ENCODE measurements at places on chromosomes 3 and 15.

- no peak for DNase-seq
Observed at GRCh38 chr15:83850501-83851245, 196.8 kb downstream of the ADAMTSL3 start.

GRCh38 chr3:86801921-86802320 lies 189.0 kb downstream of the VGLL3 start:
- DNase-seq, result no peak

GRCh38 chr3:172279191-172279640 lies 169.0 kb downstream of the GHSR start:
- DNase-seq, result no peak

- no peak for DNase-seq
Observed at GRCh38 chr3:32946973-32947788, 4.3 kb upstream of the CCR4 start.

DNA sequence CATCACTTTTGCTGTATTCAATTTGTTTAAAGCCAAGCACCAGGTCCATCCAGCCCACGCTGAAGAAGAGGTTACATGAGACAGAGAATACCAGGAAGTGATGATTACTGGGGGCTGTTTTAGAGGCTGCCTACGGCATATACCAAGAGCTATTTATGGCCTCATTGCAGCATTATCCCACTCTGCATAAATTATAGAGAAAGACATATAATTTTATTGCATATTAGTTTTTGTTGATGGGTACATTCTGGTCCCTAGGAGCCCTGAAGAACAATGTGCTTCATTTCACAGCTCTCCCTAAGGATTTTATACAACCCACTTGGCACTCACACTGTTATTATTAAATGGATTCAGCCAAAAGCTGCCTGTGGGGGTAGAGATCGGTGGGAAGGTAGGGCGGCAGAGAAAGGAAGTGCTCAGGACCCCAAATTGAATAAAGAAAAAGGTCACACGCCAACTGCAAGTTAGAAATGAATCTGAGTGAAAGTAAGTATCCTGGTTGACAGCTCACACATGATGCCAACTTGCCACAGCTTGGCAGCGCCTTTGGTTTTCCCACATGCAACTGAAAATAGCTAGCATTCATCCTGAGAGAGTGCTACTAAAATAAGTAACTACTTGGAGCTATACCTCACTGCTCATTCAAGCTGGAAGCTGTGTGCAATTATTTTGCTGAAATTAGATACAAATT lies 73.7 kb downstream of the CCNL1 start:
- DNase-seq, result no peak

DNA sequence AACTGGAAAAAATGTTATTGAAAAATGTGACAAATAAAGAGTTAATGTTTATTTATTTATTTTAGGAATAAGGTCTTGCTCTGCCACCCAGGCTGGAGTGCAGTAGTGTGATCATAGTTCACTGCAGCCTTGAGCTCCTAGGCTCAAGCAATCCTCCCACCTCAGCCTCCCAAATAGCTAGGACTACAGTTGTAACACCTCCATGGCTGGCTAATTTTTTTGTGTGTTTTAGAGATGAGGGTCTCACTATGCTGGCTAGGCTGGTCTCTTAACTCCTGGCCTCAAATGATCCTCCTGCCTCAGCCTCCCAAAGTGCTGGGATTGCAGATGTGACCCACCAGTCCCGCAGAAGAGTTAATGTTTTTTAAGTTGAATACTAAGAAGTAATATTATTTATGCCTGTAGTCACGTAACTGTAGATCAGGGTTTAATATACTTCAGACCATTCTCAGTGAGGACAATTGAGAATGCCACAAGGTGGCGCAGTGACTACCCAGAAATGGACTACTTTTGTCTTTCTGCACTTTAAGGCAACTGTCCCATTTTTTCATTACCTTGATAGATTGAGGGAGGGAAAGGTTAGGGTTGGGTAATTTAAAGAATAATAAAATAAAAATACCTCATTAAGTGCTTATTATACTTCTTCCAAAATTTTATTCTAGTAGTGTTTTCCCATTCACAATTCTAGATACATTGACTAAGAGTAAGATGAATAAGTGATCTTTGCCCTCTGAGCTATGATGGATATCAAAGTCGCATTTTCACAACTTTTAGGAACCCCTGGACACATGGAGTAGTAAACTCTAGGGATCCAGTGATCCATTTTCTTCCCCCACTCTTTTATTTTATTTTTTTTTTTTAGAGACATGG lies 6.0 kb downstream of the MUC13 start:
- DNase-seq, result peak; percentile 79

DNA sequence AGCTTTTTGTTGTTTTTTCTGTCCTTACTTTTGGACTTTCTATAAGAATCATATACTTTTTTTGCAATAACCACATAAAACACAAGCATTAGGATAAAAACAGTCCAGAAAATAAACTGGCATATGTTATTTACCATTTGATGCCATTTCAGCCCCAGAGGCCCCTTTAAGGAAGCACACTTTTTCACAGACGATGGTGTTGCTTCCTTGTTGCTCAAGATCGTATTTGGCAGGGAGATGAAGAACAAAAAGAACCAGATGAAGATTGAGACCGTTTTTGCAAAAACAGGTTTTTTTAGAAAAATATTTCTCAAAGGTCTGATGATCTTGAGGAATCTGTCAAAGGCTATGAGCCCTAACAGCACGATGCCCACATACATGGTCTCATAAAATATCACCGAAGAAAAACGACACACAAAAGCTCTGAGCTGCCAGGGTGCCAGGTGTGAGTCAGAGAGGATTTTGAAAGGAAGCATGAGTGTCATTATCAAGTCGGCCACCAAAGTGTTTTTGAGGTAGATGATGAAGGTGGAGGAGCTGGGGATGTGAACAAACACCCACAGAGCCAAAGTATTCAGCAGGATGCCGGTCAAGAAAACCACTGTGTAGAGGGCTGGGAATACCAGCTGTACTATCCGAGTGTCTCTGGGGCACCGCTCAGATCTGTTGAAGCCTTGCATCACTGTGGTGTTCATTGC lies 902 bp downstream of the P2RY13 start:
- DNase-seq, result no peak

DNA sequence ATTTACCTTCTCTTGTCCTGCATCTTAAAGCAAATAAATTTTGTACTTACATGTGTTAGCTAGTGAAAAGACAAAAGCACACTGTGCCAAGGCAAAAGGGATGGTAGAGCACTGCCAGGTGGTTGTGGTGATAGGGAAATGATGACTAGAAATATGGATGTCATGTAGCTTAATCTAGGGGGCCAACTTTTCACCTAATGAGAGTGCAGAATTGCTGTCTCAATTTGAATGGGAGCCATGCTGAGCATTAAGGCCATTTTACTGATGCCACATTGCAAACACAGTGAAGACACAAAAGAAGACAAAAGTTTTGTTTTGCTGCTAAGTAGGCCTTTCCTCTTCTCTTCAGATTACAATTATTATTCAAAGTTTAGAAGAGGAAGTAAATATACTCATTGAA lies 274.7 kb downstream of the PDCD6IP start:
- DNase-seq, result no peak

GRCh38 chr15:33360886-33361285 lies 50.1 kb downstream of the RYR3 start:
- no peak for DNase-seq

DNA sequence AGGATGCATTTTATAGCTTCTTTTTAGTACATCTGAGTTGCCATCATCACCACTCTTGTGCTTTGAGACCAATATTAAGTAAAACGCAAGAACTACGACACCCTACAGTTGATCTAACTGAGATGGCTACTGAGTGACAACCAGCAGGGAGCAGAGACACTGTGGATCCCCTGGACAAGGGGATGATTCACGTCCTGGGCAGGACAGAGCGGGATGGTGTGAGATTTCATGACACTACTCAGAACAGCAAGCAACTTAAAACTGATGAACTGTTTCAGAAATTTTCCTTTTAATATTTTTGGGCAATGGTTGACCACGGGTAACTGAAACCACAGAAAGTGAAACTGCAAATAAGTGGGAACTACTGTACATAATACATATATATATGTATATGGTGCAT lies 299.2 kb downstream of the ADAMTS17 start:
- DNase-seq, result no peak

DNA sequence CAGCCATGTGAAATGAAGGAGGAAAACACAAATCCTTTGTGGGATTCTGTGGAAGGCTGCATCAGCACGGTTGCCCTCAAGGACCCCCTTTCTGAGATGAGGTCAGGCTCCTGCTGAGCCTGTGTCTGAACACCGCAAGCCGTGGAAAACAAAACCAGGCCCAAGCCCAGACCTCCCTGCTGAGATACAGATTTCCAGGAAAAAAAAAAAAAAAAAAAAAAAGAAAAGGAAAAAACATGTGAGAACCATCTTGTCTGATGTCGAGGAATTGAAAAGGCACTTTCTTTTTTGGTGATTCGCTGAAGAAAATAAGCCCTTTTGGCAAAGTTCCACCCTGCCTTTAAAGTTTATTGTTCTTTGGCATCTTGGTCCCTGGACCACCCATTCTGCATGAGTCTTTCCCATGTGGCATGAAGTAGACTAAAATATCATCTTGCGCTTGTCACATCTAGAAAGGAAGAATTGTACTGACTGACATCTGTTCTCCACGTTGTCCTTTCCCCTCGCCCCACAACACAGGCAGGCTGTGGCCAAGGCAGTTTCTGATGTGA lies 117.6 kb downstream of the CHST2 start:
- DNase-seq, result no peak

- no peak for DNase-seq
Observed at GRCh38 chr15:94253742-94254141, 22.4 kb downstream of the MCTP2 start.

- no peak for DNase-seq
Observed at GRCh38 chr3:144312702-144313101, 341.1 kb downstream of the DIPK2A start.

- no peak for DNase-seq
Observed at GRCh38 chr3:158977497-158977896, 175.6 kb downstream of the MFSD1 start.

DNA sequence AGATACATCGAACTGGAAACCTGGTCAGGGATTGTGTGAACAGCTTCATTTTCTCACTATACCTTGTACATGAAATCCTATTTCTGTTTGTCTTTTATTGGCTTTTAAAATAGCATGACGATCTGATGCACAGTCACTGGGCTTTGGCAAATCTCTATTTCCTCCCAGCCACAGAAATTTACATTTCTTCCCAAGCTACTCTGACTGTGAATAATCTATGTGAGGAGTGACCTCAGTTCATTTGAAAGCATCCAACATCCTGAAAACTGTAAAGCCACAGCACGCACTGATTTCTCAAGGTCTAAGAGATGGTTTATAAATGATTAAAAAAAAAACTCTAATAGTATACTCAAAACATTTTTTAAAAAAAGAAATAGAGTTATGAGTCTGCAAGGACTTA lies 450.3 kb downstream of the IL5RA start:
- no peak for DNase-seq

- DNase-seq, result no peak
Observed at GRCh38 chr3:94093151-94093550, 30.3 kb downstream of the NSUN3 start.

GRCh38 chr3:16448639-16449070 lies 64.8 kb downstream of the RFTN1 start:
- peak; percentile 72 for DNase-seq

DNA sequence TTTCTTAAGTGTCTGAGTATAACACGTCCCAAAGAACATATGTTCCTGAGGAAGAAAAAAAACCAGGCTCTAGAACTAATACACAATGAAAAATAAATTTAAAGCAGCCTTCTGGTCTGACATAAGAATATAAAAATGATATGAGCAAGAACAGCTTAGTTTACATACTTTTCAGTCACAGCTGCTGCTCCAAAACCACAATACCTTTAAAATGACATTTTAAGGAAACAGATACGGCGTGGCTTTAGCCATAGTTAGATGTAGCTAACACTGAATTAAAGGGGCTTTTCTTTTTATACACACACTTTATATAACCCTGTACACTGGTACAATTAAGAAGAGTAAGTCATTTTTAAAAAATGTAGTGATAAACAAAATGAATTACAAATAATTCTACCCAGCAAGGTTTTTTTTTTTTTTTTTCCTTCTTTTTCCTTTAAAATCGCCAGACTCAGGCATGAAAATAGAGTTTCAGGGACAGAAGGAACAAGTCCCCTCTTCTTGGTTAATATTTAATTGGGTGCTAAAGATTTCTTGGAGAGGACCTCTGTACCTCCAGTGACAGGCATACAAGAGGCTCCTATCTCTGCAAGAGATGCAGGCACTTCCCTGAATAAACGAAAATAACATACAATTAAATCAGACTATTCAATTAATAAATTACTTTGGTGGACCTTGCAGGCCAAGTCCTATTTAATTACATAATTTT lies 265.6 kb downstream of the FOXP1 start:
- no peak for DNase-seq

GRCh38 chr3:72912532-72912931 lies 24.7 kb downstream of the GXYLT2 start:
- DNase-seq, result no peak

DNA sequence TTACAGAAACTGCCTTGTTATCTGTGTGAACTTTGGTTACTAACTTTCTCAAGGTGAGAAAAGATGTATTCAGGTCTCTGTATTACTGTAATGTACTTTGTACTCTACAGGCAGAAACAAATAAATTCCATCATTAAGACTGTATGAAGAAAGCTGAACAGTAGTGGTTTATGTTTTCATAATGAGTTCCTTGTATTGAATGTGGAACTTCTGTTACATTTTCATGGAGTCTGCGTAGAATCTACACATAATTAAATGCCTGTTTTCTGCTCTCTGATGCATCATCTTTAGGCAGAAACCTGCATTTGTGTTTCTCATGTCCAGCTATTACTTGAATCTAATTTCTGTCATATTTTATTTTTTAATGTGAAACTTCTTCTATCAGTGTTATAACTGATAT lies 302.8 kb downstream of the NLGN1 start:
- peak; percentile 61 for DNase-seq

GRCh38 chr15:66993874-66994696 lies 71.3 kb upstream of the SMAD3 start:
- DNase-seq, result no peak

GRCh38 chr3:11143476-11143875 lies 10.8 kb upstream of the HRH1 start:
- DNase-seq, result no peak

GRCh38 chr3:194688946-194689345 lies 3.3 kb downstream of the FAM43A start:
- DNase-seq, result no peak

- DNase-seq, result peak; percentile 46
Observed at GRCh38 chr3:194133661-194134230, 2.2 kb upstream of the HES1 start.

GRCh38 chr15:67892559-67893377 lies 52.9 kb upstream of the RNU6-1 start:
- no peak for DNase-seq

DNA sequence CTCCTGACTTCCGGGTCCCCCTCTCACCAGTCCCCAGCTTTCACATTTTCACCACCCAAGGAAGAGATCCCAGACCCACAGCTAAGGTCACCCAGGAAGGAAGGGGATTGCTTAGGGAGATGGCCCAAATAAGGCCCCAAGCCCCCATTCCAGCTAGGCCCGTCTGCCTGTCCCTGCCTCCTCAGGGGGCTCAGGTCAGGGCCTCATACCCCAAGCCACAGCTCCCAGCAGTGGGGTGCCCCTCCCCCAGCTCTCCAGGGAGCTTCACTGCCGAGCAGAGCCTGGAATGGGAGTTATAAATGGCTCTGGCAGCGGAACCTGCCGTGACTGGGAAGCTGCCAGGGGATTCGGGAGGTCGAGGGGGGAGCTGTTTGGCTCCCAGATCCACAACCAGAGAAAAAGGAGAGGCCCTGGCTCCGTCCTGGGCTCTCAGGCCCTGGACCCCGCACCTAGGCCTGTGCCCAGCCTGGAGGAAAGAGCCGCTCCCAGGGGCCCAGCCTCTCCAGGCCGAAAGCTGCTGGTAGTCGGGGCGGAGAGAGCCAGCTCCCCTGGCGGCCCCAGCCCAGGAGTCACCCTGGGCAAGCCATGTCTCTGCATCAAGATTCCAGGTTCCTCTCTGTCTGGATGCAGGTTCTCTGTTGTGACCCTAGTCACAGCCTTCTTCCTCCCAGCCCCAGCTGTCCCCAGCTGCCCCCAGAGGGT lies 550 bp downstream of the CCDC9B start:
- peak; percentile 34 for DNase-seq

Measured in SK-MEL-5 (cell line).